AG09309 (cell line): ENCODE measurements at places on chromosomes 16 and 17.

GRCh38 chr17:82592289-82592766 is 55.9 kb downstream of the WDR45B start:
- DNase-seq: no peak

DNA sequence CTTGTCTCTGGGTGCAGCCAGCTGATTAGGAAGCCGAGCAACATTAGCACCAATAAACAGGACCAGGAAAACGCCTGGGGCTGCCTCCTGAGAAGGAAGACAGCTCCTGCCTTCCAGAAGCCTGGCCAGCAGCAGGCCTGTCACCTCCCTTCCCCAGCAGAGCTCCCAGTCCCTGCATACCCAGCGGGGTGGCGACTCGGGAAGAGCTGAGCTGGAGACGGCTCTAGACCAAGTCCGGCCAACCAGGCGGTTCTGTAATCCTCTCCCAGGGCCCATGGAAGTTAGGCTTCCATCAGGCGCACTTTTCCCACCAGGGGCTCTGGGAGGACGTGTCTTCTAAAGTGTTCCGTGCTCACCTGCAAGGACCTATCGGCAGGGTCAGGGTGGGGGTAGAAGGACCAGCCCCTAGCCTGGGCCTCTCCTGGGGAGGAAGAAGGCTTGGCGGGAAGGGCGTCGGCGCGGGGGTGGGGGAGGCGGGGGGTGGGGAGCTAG is 12.0 kb upstream of the CLUH start:
- DNase-seq: no peak

GRCh38 chr17:43469145-43469544 is 14.6 kb upstream of the DHX8 start:
- DNase-seq: peak; percentile 72

- DNase-seq: no peak
These were observed 518.8 kb upstream of the SOX9 start for GRCh38 chr17:71601894-71602504.

GRCh38 chr17:836151-836550 is 54.0 kb downstream of the MRM3 start:
- peak; percentile 82 for DNase-seq

GRCh38 chr16:1119766-1120576 is 23.9 kb upstream of the C1QTNF8 start:
- no peak for DNase-seq

DNA sequence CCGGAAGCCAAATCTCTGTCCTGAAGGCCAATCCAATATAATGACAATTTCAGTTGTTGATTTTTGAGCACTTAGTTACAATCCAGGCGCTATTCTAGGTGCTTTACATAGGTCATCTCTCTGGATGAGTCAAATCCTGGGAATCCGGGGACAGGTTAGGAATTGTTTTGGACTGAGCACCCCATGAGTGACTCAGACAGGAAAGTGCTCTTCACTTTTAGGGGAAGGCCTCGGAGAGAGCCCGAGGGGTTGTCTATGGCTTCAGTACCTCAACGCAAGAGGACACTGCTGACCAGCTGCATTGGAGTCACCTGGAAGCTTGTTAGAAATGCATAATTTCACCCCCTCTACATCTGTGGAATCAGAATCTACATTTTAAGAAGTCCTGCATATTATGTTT is 108.8 kb downstream of the IRX5 start:
- DNase-seq: no peak

DNA sequence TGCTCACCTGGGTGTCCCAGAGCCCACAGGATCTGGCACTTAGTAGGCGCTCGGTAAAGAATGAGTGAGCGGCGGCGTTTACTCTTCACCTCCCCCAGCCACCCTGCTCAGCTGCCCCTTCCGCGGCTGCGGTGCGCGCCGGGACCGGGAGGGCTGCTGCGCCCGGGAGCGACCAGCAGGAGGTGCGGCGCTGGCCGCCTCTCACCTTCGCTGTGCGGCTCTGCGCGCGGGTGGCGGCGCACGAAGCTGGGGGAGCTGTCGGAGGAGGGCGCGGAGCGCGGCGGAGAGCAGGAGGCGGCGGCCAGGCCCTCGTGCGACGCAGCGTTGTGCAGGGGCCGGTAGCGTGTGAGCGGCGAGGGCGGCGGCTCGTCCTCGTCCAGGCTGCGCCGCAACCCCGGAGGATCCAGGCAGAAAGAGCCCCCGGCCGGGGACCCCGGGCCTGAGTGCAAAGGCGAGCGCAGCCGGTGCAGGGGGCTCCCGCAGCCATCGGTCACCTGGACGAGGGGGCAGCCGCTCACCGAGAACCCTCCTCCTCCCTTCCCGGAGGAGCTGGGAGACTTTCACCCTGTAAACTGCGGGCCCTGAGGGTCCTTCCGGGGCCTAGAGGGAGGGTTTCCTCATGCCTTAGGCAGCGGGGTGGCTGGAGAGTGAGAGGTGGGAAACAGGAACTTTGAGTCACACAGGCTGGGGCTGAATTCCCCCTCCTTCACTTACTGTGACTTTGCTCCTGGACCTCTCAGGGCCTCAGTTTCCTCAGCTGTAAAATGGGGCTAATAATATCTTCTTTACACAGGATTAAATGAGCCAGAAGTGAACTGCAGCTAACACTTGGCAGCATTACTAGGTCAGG is 12.5 kb downstream of the SAMD14 start:
- DNase-seq: no peak

DNA sequence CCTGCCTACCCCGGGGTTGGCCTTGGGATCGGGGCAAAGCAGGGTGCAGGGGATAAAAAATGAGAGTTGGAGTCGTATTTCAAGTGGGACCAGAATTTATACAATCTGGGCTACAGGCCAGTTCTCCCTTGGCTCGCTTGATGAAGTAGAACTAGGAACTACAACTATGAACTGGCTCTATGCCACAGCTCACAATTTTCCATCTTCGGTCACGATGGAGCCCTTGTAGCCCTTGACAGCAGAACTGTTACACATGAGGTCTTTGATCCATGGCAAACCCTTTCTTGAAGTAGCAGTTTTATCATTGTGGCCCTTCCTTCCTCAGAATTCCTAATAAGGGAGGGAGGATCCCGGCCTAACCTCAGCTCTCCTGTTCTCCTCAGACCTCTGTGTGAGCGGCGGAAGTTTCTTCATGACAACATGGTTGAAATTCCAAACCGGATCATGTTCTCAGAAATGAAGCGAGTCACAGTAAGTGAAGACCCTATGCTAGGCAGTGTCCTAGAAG is 17.1 kb downstream of the LIG3 start:
- no peak for DNase-seq
